ENCODE measurements at places on chromosomes 7 and 10.

GRCh38 chr10:73099141-73099540, 2.5 kb upstream of the P4HA1 start:
- DNase-seq, result no peak

- DNase-seq, result peak; percentile 3
These were observed 286.1 kb upstream of the C7orf33 start for GRCh38 chr7:148304456-148304855.

GRCh38 chr7:1651891-1652290, 18.2 kb upstream of the ELFN1 start:
- no peak for DNase-seq

GRCh38 chr7:139321071-139321745, 19.9 kb upstream of the FMC1 start:
- no peak for DNase-seq

DNA sequence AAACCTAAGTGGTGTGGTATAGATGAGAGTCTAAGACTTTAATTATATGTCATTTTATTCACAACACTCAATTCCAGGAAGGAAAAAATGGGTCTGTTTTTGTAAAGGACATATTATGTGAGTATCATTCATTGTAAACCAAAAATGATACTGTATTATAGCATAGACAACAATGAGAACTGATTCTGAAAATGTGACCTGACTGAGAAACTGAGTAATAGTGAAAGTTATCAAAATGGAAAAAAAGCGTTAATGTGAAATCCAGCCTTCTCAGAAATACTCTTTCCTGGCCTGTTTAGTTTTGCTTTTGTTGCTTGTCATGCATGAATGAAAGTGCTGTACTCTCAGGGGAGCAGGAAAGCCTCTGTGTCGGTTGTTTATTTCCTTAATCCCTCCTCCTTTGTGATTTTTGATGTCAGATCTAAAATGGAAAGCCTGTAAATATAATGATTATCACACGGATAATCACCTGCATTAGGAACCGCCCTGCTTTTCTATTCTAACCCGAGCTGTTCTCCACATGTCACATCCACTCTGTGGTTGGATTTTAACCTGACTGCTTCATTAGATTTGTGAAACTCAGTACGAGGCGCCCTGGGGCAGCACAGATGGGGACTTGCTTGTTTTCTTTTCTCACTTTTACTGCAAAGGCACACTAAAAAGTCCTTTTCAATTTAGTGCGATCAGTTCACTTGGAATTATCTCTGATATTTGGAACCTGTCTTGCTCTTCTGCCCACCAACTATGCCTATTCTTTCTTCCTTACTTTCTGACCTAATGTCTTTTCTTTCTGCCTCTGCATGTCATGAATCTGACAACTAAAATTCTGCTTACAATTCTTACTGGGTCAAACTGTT, 240.9 kb upstream of the KAT6B start:
- peak; percentile 69 for DNase-seq

DNA sequence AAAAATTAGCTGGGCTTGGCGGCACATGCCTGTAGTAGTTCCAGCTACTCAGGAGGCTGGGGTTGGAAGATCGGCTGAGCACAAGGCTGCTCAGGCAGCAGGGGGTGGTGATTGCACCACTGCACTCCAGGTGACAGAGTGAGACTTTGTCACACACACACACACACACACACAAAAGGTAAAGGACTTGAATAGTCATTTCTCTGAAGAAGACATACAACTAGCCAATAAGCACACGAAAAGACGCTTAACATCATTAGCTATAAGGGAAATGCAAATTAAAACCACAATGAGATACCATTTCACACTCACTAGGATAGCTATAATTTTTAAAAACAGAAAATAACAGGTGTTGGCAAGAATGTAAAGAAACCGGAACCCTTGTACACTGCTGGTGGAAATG, 48.6 kb downstream of the HIP1 start:
- no peak for DNase-seq

GRCh38 chr10:4013651-4014121, 228.7 kb upstream of the KLF6 start:
- no peak for DNase-seq

GRCh38 chr10:5040010-5040673, 36.5 kb upstream of the AKR1C2 start:
- no peak for DNase-seq

DNA sequence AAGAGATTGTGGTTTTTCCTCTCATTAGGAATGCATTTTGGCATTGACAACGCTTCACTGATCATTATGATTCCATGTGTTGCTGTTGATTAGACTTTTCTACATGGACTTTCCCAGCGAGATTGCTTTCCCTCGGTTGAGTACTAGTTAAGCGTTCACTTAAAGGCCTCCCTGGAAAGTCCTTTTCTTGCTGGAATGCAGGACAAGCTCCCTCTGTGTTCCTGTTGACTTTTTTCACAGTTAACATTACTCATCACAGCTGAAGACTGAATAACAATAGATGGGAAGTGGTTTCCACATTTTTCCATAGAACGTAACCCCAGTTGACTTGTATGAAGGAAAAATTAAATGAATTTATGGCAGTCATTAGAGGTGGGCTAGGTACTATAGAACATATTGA, 2.6 kb upstream of the CAV1 start:
- no peak for DNase-seq

DNA sequence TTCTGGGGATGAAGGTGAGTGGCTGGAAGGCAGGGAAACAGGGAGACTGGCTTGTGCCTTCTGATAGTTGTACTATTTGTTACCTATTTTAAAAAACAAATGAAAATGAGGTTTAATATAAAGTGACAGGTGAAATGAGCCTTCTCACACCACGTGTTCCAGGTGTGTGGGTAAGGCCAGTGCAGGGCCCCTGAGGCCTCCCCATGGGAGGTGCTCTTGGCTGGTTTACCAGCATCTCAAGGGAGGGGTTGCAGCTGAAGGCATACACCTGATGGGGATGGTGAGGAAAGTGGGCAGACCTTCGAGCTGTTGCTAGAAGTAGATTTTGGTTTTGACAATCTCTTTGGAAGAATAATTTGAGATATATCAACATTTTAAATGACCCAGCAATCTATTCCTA, 103.6 kb downstream of the ARHGAP22 start:
- no peak for DNase-seq

GRCh38 chr7:37944737-37945054, 24.3 kb downstream of the EPDR1 start:
- DNase-seq, result no peak

- peak; percentile 84 for DNase-seq
These were observed 73.8 kb upstream of the SFMBT2 start for GRCh38 chr10:7484456-7485243.

GRCh38 chr7:111992601-111993000, 213.6 kb downstream of the DOCK4 start:
- DNase-seq, result no peak

GRCh38 chr7:49513911-49514310, 259.5 kb upstream of the VWC2 start:
- no peak for DNase-seq

DNA sequence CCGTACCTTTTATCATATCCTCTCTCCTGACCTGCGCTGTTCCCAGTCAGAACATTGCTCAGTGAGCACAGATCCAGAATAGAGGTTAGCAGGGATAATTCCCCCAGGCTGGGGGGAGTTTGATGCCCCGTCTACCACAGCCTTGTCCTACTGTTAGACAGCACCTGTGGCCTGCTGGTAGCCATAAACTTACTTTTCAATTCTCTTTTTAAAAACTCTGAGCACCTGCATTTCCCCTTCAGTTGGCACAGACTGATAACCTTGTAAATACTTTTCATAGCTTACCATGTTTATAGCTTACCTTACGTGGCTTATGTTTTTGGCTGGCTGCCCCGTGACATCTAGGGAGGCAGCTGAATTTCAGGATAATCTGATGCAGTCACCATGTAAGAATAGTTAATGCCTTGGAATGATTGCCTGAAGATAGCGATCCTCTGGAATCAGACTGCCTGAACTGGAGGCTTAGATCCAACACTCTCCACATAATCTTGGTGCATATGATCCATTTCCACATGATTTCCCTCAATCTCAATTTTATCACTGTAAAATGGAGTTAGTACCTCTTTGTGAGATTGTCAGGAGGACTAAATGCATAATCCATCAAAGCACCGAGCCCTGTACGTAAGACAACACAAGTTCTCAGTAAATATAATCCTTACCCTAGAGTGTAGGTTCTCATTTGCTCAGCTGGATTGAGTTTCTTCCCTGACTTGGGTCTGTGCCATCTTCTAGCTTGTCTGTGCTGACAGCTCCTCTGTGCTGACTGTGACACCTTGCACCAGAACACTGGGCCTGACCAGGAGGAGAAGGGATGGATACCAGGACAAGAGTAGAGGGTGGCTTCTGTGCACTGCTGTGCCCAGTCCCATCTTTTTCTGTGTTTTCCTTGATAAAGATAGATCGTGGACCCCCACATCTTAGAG, 111.7 kb upstream of the GJD4 start:
- no peak for DNase-seq

DNA sequence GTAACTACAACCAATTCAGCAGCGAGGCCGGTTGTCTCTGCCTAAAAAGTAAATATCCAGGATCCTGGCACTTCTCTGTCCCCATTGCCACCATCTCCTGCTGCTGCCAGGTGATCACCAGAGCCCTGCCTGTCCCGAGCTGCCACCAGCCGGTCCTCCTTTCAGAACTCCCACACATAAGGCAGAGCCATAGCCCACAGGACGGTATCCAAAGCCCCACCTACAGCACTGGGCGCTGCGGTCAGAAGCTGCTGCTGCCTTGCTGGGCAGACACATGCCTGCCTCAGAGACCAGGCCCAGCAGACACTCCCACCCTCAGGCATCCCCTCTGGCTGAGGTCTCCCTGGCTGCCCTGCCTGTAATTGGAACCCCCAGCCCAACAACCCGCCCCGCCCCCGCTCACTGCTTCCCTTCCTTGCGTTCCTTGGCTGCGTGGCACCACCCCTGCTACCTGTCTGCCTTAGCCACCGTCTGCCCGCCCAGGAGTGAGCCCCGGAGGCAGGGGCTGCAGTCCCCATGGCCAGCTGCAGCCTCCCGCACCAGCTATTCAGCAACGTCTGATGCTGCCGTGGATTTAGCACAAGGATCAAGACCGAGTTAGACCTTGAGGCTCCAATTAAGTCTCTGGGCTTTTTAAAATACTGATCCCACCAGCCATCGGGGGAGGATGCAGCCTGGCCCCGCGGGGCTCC, 100.7 kb downstream of the CYTH3 start:
- no peak for DNase-seq

DNA sequence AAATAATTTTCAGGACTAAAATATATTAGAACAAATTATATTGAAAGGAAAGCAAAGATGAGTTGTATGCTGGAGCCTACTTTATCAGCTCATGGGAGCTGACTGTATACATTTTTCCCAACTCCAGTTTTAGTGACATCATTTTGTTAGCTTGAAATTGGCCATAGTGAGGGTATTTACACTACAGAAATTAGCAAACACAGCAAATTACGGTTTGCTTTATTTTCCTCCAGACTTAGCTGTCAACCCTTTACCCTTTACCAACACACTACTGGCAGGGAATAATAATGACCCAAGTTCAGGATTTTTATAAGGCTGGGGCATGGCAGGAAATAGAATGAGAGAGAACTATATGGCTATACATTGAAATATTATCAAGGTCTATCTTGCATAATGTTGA, 120.3 kb upstream of the PRSS1 start:
- DNase-seq, result no peak

DNA sequence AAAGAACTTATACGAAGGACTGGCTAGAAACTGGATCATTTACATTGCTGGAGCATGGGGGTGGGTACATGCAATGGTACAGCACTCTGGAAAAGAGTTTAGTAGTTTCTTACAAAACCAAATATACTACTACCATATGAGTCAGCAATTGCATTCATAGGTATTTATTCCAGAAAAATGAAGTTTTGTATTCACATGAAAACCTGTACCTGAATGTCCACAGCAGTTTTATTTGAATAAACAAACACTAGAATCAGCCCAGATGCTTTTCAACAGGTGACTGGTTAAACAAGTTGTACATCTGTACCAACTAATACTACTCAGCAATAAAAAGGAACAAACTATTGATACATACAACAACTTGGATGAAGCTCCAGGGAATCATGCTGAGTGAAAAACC, 3.4 kb downstream of the SCIN start:
- no peak for DNase-seq

GRCh38 chr10:97664282-97664850, 22.7 kb downstream of the AVPI1 start:
- DNase-seq, result no peak

DNA sequence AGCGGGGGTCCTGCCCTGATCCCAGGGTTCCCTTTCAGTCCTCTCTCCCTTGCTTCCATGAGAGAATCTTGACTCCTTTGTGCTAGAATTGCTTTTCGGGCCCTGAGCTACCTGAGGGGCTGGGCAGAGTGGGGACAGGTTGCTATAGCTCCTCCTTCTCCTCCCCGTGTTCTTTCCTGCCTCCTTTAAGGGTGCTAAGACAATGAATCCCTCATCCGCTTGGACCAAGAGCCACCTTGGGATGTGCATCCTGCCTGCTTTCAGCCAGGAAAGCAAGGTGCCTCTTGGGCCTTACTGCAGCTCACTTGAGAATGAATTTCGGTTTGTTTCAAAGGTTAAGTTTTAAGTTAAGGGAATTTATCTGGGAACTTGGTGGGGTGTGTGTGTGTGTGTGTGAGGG, 53.6 kb downstream of the ADRA2A start:
- no peak for DNase-seq

- no peak for DNase-seq
These were observed 28.9 kb upstream of the ASAH2 start for GRCh38 chr10:50280049-50280841.

DNA sequence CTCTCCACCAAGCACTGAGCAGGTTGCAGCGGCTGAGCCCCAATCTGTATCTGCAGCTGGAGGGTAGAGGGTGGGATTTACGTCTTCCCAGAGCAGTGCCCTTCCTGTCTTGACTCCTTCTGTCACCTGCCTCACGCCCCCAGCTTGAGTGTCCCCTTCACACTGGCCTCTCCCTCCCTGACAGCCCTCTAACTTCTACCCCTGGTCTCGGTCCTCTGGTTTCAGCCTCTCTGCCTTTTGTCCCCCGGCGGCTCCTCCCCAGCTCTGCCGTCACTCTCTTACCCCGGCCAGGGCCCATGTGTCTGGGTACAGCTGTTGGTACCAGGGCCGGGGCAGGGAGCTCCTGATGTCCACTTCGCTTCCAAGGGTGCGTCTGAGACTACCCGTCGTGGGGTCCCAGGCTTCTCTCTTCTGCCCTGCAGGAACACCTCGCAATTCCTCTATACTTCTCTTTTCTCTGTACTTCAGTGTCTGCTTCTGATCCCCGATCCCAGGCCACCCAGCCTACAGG, 654 bp downstream of the MUC3A start:
- DNase-seq, result no peak

DNA sequence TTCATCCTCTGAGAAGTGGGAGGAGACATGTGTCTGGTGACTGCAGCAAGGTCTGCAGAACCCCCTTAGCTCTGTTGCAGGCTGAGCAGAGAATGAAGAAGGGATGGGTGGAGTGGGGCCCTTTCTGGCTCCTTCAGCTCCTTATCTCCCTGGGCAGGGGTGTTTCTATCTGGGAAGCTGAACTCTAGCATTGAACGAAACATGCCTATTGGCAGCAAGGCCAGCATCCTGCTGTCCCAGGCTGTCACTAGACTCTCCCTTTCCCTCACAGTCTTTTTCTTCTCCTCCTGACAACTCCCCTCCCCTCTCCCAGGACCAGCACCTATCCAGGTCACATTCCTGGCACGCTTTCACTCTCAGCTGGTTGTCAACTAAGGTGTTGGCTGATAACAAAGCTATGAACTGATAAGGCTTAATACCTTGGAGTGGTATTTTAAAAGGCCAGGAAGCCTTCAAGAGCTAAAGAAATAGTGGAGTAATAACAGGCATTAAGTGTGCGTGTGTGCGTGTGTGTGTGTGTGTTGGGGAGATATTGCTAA, 128.8 kb upstream of the FZD8 start:
- DNase-seq, result no peak

GRCh38 chr10:22341190-22341925, 3.9 kb upstream of the SPAG6 start:
- no peak for DNase-seq
